ENCODE measurements at places on chromosomes 13 and 19. TPM values are rescaled to one million over a fixed set of nuclear protein-coding genes. Genes with fewer than 3 reads are reported as not detected.

Gene ZNF667
- not detected for total RNA-seq

Gene PLIN5
- total RNA-seq = 8.1 TPM

Gene TEKTIP1
- total RNA-seq = 1.2 TPM

Gene ZNF749
- 18.0 TPM for total RNA-seq

Gene UPK1A
- 0.69 TPM for total RNA-seq

Gene KIR2DL3
- not detected for total RNA-seq

Gene GPC6
- total RNA-seq = 0.22 TPM

Data from HCT116 (cell line).